ENCODE measurements at places on chromosomes 16 and 17.

DNA sequence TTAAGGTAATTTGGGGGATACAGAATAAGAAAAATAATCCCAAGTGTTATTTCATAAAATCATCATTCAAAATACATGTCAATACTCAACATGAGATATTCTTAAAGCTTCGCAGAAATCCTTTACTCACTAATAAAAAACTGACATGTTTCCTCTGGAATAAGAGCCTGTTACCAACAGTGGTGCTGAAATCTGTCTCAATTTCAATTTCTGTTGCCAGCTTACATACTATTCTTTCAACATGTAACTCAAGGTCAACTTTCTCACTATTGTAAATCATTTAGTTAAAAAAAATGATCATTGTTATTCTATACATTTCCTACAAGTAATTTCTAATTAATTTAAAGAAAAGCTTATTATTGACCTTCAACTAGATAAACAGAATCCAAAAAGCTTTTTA, 67.9 kb downstream of the CEP95 start:
- DNase-seq, result no peak

DNA sequence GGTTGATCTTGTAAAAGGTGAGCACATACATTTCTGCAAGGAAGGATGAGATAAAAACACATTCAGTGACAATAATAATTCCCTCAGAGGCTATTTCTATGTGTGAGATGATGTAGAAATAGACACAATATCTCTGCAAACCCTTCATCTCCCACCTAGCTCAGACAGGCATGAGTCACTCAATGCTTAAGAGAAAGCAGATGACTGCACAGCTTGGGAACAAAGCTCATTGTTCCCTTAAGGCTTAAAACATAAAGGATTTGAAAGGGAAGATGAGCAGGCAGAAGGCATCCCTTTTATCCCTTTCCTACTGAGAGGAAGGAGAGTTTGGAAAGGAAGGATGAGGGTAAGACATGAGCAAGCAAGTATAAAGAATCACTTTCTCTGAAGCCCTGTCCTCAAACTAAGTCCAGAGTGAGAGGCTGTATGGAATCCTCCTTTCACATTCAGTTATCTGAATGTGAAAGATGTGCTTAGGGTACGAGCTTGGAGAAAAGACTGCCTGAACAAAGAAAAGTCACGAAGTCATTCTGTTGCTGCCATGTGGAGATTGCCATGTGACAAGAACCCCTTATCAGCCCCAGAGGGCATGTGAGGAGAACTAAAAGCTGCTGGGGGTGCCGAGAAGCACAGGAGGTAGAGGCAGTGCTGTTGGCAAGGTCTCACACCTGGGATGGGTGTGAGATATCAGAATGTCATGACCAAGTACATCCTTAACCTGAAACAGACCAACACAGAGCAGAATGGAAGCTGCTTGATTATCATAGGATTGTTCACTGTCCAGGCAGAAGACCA, 58.2 kb downstream of the CNTNAP4 start:
- DNase-seq, result no peak

GRCh38 chr17:33967608-33968349, 287.3 kb upstream of the CCL2 start:
- no peak for DNase-seq

DNA sequence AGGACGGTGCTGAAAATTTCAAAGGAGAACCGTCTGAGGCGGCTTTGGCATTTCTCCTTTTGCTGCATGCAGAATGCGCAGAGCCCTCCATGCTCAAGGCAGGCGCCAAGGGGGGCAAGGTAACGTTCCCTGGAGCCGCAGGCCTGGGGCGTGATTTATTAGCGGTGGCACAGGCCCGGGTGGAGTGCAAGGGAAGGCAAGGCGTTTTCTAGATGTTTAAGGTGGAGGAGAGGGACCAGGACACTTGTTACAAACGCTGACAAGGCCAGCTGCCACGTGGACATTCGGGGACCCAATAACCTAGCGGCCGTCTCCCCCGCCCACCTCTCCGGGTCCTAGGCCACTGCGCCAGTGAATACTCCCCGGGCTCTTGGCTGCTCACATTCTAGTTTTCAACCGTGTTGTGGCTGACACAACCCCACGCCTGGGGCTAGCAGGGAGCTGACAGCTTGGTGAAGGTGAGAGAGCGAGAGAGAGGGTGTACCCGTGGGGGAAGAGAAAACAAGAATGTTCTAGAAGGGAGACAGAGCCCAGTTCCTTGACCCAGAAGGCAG, 250.1 kb downstream of the C16orf95 start:
- no peak for DNase-seq

DNA sequence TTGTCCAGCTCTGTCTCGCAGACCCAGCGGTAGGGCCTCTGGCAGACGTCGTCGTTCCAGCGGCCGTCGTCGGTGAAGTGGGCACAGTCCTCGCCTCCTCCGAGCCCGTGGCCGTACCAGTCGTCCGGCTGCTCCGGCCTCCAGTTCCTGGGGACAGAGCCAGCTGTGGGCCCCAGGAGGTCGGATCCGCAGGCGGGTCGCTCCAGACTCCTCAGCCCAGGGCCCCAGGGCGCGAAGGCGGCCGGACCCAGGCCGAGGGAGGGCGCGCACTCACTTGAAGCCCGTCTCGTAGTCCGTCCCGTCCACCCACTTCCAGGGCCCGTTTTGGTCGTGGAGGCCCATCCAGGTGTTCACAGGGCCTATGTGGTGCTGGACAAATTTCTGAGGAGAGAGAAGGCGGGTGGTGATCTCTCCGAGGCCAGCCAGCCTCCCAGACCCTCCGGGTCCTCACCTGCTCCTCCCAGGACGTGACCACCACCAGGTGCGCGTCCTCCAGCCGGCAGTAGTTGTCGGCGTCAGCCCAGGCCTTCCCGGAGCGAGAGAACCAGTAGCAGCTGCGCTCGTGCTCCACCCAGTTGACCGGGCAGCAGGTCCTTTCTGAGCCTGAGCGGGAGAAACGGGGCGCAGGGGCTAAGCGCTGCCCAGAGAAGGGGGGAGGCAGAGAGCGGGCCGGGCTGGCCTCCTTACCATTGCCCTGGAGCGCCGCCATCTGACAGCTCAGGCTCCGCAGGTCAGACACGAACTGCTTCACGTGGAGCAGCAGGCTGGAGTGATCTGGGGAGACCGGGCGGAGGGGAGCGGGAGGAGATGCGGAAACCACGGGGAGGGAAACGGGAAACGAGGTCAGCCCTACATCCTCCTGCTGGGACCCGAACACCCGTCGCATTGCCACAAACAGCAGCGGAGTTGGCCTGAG, 5.2 kb downstream of the ASGR1 start:
- DNase-seq, result peak; percentile 37

DNA sequence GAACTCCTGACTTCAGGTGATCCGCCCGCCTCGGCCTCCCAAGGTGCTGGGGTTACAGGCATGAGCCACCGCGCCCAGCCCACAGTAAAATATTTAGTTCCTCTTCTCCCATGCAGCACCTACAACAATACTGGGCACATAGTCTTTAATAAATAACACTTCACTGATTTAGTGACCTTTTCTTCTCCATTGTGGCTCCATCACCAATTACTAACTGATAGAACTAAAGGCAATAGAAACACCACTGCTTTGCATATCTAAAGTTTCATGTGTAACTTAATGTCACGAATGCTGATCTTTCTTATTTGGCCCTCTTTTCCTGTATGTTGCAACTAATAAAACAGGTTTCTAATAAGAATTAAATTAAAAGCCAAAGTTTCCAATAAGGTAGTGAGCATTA, 38.9 kb downstream of the TRIM37 start:
- DNase-seq, result no peak

- no peak for DNase-seq
Measured at GRCh38 chr16:29645694-29646187, 17.3 kb upstream of the SPN start.

GRCh38 chr17:48030531-48030930, 7.1 kb downstream of the COPZ2 start:
- no peak for DNase-seq

GRCh38 chr17:82848022-82848592, 8.3 kb upstream of the ZNF750 start:
- DNase-seq, result peak; percentile 47

GRCh38 chr16:70396246-70396904, 42.5 kb downstream of the ST3GAL2 start:
- DNase-seq, result no peak

GRCh38 chr16:77744141-77744540, 21.8 kb downstream of the NUDT7 start:
- DNase-seq, result no peak

DNA sequence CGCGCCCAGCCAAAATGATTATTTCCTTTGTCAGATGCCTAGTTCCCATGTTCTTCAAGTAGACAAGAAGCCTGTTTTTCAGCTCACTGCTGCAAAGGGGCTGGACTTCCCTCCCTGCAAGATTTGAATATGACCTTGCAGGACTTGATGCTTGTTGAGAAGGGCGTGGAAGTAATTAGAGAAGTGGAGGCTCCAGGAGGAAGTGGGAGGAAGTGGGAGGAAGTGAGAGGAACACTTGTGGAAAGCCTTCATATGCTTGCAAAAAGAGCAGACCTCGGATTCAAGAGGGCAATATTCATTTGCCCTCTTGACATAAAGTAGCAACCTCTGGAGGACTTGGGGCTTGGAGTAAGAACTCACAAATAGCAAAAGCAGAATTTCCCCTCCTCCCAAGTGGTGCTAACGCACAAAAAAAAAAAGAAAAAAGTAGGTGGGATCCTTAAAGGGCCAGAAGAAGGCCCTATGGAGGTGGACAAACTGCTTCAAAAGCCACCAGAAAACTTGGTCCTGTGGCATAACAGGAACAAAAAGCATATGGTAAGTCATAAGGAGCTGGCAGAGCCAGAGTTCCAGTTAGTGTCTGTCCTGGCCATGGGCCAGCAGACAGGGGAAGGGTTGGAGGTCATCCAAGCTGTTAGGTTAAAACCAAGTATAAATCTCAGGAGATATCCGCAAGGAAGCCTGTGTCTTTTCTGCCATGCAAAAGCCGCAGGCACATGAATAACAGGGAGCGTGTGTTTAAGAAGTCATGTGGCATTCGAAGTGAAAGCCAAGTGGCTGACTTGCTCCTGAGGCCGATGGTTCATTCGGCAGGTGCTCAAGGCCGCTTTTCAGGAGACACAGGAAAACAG, 20.6 kb upstream of the PRKAR1A start:
- peak; percentile 17 for DNase-seq

GRCh38 chr16:17590711-17591654, 120.2 kb upstream of the XYLT1 start:
- DNase-seq, result peak; percentile 71

DNA sequence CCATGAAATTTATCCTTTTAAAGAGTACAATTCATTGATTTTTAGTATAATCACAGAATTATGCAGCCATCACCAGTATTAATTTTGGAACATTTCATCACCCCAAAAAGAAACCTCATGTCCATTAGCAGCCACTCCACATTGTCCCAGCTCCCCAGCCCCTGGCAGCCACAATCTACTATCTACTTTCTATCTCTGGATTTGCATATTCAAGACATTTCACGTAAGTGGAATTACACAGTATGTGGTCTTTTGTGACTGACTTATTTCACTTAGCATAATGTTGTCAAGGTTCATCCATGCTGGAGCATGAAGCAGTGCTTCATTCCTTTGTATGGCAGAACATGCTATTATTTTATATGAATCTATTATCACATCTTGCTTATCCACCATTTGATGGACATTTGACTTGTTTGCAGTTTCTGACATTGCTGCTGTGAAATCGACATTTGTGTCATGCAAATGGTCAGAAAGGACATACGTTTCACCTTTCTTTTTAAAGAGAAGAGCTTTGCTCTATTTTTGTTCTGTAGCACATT, 10.7 kb downstream of the METTL9 start:
- no peak for DNase-seq

GRCh38 chr17:64081802-64082799, 47.8 kb downstream of the ERN1 start:
- peak; percentile 71 for DNase-seq

- no peak for DNase-seq
Measured at GRCh38 chr16:24610416-24610755, 71.0 kb downstream of the RBBP6 start.

DNA sequence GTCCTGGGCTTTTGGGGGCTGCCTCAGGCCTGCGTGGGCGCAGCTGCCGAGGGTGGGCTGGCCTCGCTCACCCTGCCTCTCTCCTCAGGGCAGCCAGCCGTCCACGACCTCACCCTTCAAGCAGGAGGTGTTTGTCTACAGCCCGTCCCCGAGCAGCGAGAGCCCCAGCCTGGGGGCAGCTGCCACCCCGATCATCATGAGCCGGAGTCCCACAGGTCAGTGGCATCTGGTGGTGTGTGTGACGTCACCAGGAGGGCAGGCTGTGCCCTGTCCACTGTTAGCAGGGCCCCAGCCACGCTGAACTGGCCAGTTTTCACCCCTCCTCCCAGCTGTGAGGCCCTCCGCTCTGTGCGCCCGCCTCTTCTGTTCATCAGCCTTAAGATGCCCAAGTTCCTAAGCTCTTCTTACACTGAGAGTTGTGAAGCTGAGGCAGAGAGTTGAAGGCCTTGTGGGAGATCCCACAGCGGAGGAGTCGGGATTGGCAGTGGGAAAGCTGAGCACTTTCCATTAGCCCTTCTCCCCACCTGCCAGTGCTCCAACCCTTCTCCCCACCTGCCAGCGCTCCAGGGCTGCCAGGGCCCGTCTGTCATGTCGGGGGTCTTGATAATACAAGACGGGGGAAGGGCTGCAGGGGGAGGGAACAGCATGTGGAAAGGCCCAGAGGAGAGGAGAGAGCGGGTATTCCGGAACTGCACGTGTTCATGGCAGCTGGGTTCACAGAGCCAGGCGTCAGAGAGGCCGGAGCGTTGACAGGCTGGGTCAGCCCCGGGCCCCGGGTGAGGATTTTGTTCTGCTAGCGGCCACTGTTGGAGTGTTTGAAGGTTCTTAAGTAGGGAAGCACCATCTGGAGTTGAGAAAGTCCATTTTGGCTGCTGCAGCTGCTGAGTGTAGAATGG, 36.3 kb downstream of the OR1D5 start:
- no peak for DNase-seq

GRCh38 chr17:45334231-45334630, 17.4 kb upstream of the MAP3K14 start:
- DNase-seq, result no peak

DNA sequence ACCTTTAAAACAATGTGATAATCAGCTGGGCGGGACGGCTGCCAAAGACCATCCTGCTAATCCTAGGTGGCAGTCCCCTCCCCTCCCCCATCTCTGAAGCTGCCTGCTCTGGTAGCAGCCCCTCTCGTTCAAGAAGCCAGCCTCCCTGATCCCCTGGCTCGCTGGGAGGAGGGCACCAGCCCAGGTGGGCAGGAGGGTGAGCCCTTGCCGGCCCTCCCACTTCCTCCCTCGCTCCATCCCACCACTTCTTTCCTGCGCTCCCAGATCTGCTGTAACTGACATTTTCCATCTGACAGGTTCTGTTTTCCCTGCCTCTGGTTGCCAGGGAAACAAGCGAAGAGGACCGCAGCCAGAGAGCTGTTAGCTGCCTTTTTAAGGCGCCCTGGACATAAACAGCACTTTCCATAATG, 155.7 kb upstream of the TNRC6C start:
- no peak for DNase-seq

Measured in CD4-positive, alpha-beta T cell treated with Interleukin-15 for 4 hours (primary cell).